ENCODE measurements at places on chromosomes 1 and 21.

DNA sequence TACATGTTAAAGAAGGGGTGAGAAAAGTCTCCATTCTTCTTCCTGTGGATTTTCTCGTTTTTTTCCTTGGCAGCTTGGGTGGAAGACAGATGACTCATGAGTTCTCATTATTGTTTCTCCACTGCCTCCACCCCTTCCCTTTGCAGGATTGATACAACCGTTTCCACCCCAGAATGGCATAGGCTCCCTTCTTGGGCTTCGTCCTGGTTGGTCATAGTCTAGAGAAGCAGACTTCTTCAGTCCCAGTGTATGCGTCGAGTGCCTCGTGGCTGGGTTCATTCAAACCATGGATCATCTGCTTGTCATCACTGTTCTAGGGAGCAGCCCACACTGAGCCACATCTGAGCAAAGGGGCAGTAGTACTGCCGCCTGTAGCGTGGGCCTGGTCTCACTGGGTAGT, 13.7 kb downstream of the PTGFRN start:
- no peak overlapping the region for H3K4me3 ChIP-seq
- H3K27ac ChIP-seq, result no peak overlapping the region
- H3K27me3 ChIP-seq, result no peaks in the 10 kb centered on the region
- peaks cover 42% of the 10 kb centered on the region for H3K4me1 ChIP-seq
- H3K36me3 ChIP-seq, result no peaks in the 10 kb centered on the region
- DNase-seq, result no peak

DNA sequence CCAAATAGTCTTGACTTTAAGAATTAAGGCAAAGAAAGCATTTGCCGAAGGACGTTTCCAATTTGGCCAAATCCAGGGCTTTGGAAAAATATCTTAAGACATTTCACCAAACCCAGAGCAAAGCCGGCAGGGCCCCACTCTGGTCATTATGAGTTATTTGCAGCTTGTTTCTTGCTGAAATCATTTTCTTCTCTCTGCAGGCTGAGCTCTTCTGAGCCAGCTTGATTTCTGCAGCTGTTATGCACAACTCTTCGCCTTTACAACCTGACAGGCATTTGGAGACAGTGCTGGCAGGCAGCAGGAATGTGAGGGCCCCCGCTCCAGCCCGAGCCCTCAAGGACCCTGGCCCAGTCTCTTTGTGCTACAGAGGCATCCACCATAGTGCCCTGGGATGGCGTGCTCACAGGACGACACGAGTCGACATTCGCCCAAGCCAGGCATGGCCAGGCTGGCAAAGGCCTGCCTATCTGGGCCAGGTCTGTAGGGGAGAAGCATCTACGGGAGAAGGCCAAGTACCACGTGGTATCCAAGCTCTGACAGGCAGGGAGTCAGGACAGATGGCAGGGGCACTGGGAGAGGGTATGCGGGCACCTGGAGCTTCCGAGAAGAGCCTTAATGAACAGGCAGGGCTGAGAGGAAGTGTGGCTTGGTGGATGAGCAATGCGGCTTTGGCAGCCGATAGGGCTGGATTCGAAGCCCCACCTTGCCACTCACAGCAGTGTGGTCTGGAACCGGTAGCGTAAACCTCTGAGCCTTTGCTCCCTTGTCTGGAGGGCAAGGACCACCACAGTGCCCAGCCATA, 32.3 kb downstream of the SYF2 start:
- DNase-seq, result no peak
- no peaks in the 10 kb centered on the region for H3K27me3 ChIP-seq
- no peak overlapping the region for H3K4me3 ChIP-seq
- no peaks in the 10 kb centered on the region for H3K36me3 ChIP-seq

DNA sequence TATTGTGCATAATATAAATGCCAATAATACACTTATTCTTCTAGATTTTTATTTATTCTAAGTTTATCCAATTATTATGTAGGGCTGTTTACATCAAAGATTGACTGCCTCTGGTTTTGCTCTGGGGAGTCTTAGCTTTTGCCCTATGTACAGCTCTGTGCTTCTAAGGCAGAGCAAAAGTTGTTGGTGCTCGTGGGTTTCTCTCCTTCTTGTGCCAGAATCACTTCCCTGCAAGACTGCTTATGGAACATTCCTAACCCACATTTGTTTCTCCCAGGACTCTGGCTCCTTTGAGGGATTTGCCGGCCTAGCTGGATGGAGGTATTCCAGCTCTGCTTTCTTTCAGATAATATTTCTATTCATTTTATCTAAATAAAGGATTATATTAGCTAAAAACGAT, 849.1 kb downstream of the USP25 start:
- H3K4me1 ChIP-seq, result peaks cover 28% of the 10 kb centered on the region
- no peaks in the 10 kb centered on the region for H3K36me3 ChIP-seq
- H3K4me3 ChIP-seq, result no peak overlapping the region
- peak overlapping the region; percentile 63 for H3K27ac ChIP-seq

GRCh38 chr1:24921412-24921811, 8.7 kb downstream of the RUNX3 start:
- H3K27ac ChIP-seq, result no peak overlapping the region
- DNase-seq, result no peak
- H3K4me3 ChIP-seq, result no peak overlapping the region

DNA sequence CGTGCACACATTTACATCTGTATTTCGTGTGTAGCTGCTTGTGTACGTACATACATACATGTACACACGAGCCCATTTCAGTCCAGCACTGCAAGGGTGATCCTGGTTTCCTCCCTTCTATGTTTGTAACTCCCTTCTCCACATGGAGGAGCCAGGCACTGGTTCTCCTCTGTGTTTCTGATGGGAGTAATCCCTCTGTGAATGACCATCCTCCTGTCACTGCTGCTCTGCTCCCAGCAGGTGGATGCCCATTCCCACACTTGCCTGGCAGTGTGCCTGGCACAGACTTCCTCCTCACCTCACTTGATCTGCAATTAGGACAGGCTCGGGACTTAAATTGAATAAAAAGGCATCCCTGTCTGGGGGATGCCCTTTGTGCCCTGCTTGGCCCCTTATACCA, 37.1 kb downstream of the TRAPPC10 start:
- no peak overlapping the region for H3K27ac ChIP-seq
- peaks cover 28% of the 10 kb centered on the region for H3K4me1 ChIP-seq
- DNase-seq, result no peak
- H3K27me3 ChIP-seq, result no peaks in the 10 kb centered on the region

- no peaks in the 10 kb centered on the region for H3K36me3 ChIP-seq
- H3K27me3 ChIP-seq, result no peaks in the 10 kb centered on the region
- peak overlapping the region; percentile 60 for H3K27ac ChIP-seq
Observed at GRCh38 chr1:234989479-234990327, 138.9 kb downstream of the TOMM20 start.

GRCh38 chr1:44318097-44319088, 36.7 kb downstream of the ERI3 start:
- H3K27me3 ChIP-seq, result no peaks in the 10 kb centered on the region
- no peak overlapping the region for H3K4me3 ChIP-seq
- H3K27ac ChIP-seq, result no peak overlapping the region
- no peak for DNase-seq

DNA sequence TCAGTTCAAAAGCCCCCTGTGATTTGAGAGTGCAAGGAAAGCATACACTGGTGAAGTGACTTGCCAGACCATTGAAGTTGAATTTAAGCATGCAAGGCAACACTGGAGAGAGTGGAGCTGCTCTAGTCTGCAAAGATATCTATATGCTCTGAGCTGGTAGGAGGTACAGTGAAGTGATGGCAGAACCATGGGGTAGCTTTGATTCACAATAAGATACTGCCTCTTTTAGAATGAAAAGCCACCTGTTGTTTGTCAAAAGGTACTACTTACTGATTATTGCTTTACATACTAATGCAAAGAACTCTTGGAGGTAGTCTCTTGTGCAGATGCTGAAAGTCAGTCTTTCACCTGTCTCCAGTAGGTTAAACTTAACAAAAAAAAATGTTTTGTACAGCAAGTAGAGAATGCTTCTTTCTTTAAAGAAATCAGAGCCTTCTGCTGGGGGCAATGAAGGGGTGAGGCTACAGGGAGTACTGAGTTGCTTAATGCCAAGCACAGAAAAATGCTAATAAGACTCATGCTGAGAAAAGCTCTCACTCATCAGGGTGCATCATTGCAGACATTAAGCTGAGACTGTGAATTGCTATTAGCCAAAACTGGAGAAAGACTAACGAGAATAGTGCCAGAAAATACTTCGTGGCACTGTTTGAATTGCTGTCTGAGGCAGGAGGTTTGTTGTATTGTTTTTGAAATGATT, 1150.5 kb upstream of the TMPRSS15 start:
- no peaks in the 10 kb centered on the region for H3K4me1 ChIP-seq
- H3K36me3 ChIP-seq, result no peaks in the 10 kb centered on the region
- no peak overlapping the region for H3K27ac ChIP-seq
- H3K4me3 ChIP-seq, result no peak overlapping the region

DNA sequence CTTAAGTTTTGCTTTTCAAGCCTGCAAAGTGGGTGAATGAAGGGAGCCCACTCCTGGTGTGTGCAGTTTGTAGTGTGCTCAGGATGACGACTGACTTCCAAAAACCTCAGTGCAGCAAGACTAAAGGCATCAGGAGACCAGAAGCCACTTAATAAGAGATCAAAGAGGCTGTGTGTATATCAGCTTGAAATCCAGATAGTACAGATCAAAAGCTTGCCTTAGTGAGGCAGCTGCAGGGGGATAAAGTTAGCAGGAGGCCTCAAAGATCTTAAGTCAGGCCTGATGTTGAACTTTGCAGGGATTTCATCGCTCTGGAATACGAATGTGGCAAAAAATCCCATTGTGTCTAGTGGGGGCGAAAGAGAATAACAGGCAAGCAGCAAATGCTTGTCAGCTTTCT, 99.8 kb downstream of the PATJ start:
- no peaks in the 10 kb centered on the region for H3K4me1 ChIP-seq
- no peak for DNase-seq
- H3K36me3 ChIP-seq, result no peaks in the 10 kb centered on the region
- no peak overlapping the region for H3K4me3 ChIP-seq

DNA sequence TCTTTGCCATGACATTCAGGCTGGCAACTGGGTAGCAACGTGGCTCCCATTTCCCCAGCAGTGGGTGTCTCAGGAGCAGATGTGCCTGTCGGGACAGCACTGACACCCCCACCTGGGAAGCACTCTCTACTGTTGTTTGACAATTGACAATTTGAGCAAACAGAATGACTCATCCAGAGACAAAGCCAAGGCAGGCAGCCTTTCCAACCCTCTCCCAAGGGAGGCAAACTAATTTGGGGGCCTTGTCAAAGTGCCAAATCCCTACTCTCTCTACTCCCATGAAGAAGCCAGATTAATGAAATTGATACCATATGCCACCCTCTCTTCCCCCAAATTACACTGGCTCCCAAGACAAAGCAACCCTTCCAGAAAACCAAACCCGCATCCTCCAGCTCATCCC, 65.6 kb downstream of the GRIK3 start:
- H3K4me3 ChIP-seq, result no peak overlapping the region
- H3K27ac ChIP-seq, result no peak overlapping the region
- H3K4me1 ChIP-seq, result no peaks in the 10 kb centered on the region
- no peaks in the 10 kb centered on the region for H3K36me3 ChIP-seq

DNA sequence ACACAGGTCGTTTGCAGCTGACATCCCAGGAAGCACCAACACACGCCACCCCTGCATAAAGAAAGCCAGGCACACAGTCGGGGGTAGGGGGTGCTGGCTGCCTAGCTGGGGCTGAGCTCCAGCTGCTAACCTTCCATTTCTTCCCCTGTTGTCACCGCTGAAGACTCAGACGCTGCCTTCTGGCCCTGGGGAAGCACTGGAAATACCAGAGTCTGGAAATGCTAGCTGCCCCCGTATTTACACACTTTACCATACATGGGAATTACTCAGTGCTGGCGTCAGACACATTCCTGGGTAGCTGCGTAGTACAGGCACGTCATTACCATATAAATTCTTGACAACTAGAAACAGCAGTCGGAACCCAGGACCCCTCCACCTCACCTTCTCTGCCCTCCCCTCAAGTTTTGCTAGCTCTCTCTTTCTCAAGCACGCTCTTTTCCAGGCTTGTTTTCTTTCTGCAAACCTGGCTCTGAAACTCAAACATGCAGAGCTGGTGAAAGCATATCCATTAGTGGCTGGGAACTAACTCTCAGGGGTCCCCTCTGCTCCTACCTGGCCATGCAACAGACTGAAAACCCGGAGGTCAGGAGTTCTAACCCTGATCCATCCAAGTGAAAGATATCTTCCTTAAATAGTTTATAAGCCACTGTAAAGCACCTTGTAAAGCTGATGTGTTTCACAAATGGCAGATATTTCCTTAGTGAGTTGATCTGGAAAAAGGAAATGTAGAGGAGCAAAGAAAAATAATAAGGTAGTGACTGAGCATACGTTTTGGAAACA, 3.3 kb downstream of the CSRP1 start:
- H3K4me1 ChIP-seq, result peaks cover 95% of the 10 kb centered on the region
- peak overlapping the region; percentile 62 for H3K4me3 ChIP-seq
- DNase-seq, result no peak
- H3K36me3 ChIP-seq, result no peaks in the 10 kb centered on the region
- no peaks in the 10 kb centered on the region for H3K27me3 ChIP-seq

- H3K4me1 ChIP-seq, result no peaks in the 10 kb centered on the region
- no peaks in the 10 kb centered on the region for H3K36me3 ChIP-seq
- no peak overlapping the region for H3K4me3 ChIP-seq
- no peak for DNase-seq
- no peaks in the 10 kb centered on the region for H3K27me3 ChIP-seq
- H3K27ac ChIP-seq, result no peak overlapping the region
Observed at GRCh38 chr1:98342566-98342965, 319.0 kb upstream of the SNX7 start.

GRCh38 chr1:200130552-200130951, 103.0 kb downstream of the NR5A2 start:
- no peak for DNase-seq
- no peaks in the 10 kb centered on the region for H3K27me3 ChIP-seq
- no peaks in the 10 kb centered on the region for H3K36me3 ChIP-seq
- no peak overlapping the region for H3K27ac ChIP-seq

DNA sequence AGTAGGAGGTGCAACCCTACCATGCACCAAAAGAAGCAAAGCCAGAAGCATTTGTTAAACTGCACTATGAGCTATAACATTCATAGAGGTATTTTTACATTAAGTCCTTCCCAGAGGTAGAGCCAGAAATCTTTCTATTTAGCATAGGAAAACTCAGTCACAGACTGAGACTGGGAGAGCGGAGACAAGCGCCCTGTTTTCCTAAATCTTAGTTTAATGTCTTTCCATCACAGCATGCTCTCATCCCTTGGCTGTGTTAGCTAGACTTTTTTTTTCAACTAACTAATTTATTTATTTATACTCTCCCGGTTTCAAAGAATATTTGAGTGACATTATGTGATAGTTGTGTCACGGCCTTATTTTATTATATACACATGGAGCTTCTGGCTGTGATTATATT, 304.1 kb downstream of the LMX1A start:
- no peaks in the 10 kb centered on the region for H3K4me1 ChIP-seq
- no peak overlapping the region for H3K4me3 ChIP-seq
- H3K27me3 ChIP-seq, result no peaks in the 10 kb centered on the region
- no peaks in the 10 kb centered on the region for H3K36me3 ChIP-seq
